ENCODE measurements at places on chromosomes 12 and 14. TPM values are rescaled to one million over a fixed set of nuclear protein-coding genes. Genes with fewer than 3 reads are reported as not detected.

DLK1 gene
- not detected for total RNA-seq

TEAD4 gene
- 8.8 TPM for total RNA-seq

DBX2 gene
- total RNA-seq = not detected

CHGA gene
- 0.52 TPM for total RNA-seq

JAG2 gene
- 124 TPM for total RNA-seq

BBOF1 gene
- total RNA-seq = 7.2 TPM

TSPAN11 gene
- total RNA-seq = 0.12 TPM

VASH1 gene
- 1.3 TPM for total RNA-seq

CLEC2D gene
- 4.6 TPM for total RNA-seq

RTL1 gene
- not detected for total RNA-seq

AHNAK2 gene
- total RNA-seq = 110 TPM

ITGB7 gene
- total RNA-seq = 3.5 TPM

MIP gene
- 0.17 TPM for total RNA-seq

PSMC1 gene
- total RNA-seq = 82.4 TPM

KIF26A gene
- total RNA-seq = 0.08 TPM

ART4 gene
- not detected for total RNA-seq

KRT71 gene
- total RNA-seq = not detected

MSRB3 gene
- total RNA-seq = 56.8 TPM

KSR2 gene
- 0.08 TPM for total RNA-seq

PLA2G1B gene
- total RNA-seq = not detected

ACSM4 gene
- total RNA-seq = not detected

TBX3 gene
- total RNA-seq = 16.0 TPM

C14orf132 gene
- 3.2 TPM for total RNA-seq

SDSL gene
- 10.8 TPM for total RNA-seq

ARHGAP9 gene
- 0.83 TPM for total RNA-seq

CEBPE gene
- not detected for total RNA-seq

PHC1 gene
- 16.0 TPM for total RNA-seq

GPR84 gene
- not detected for total RNA-seq

FGF23 gene
- not detected for total RNA-seq

DPY19L2 gene
- total RNA-seq = 1.3 TPM

PTPRB gene
- 0.17 TPM for total RNA-seq

KRT75 gene
- 26.5 TPM for total RNA-seq

RHOJ gene
- total RNA-seq = 10.5 TPM

PIANP gene
- total RNA-seq = not detected

PPP2R3C gene
- total RNA-seq = 12.2 TPM

GLIPR1L1 gene
- not detected for total RNA-seq

PRPH gene
- not detected for total RNA-seq

MSI1 gene
- total RNA-seq = 0.24 TPM

RTN1 gene
- 0.38 TPM for total RNA-seq

CCDC177 gene
- total RNA-seq = not detected

EPYC gene
- total RNA-seq = not detected

DNAI7 gene
- total RNA-seq = 0.50 TPM

STYK1 gene
- 4.8 TPM for total RNA-seq

VWF gene
- total RNA-seq = under 0.01 TPM

GPR132 gene
- not detected for total RNA-seq

STAC3 gene
- total RNA-seq = 1.2 TPM

Data from mammary epithelial cell (primary cell).